Fibroblast of upper back skin (primary cell): ENCODE measurements at places on chromosomes 3 and 15.

DNA sequence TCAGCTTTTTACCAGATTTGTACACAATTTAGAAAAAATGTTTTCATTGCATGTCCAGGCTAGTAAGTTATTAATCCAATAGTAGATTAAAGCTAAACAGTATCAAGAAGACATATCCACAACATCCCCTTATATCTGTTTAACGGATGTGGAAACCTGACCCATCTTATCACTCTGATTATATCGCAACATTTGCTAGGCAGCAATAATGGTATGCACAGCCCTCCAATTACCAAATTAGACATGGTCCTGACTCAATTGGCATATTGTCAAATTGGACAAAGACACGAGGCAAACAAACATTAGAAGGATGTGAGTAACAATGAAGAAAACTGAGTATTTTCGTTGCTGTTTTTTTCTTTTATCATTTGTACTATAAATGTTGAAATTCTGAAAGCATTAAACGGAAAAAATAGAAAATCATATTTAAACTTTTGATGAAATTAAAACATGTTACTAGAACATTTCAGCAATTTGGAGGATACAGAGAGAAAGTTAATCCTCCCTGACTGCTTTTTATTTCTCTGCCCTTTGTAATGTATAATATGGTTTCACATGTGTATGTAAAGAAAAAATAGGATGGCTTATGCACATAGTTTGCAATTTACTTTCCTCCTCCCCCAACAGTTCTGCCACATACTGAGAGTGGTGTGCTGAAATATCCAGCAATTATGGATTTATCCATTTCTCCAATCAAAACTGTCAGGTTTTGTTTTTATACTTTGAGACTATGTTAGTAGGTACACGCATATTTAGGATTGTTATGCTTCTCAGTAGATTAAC, 633.7 kb downstream of the ZIC1 start:
- peak; percentile 31 for DNase-seq

- peak; percentile 96 for DNase-seq
Measured at GRCh38 chr3:45509038-45509767, 85.3 kb upstream of the LIMD1 start.

DNA sequence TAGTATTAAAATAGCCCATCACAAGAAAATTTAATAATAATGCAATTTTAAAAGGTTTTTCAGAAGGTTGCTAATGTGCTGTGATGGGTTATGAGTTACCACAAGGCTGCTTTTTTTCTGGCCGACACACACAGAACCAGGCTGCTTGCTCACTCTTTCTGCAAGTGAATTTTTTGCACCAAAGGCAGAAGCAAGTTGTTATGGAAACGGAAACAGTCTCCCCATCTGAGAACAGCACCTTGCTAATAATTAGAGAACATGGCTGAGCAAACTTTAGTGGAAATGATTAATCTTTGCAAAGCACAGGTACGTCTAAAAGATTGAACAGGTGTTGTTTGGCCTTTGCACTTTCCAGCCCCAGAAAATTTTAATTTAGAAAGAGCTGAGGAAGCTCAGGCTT, 51.0 kb downstream of the CACNA2D3 start:
- DNase-seq: no peak

GRCh38 chr15:88069561-88069960, 187.0 kb downstream of the NTRK3 start:
- DNase-seq: no peak

DNA sequence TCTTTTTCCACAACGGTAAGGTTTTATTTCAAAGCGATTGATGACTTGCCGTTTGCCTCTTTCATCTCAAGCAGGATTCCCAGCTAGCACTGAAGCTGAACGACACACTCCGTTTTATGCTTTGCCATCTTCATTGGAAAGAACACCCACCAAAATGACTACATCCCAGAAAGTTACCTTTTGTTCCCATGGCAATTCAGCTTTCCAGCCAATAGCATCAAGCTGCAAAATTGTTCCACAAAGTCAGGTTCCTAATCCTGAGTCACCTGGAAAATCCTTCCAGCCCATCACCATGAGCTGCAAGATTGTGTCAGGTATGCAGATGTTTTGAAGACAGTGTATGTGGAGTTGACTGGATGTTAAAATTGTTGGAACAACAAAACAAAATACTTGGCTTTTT, 56.5 kb downstream of the YEATS2 start:
- DNase-seq: no peak
